Adipose tissue (tissue), 3 donors: ENCODE measurements at places on chromosomes 12 and 14. TPM values are rescaled to one million over a fixed set of nuclear protein-coding genes. Genes with fewer than 3 reads are reported as not detected.

Gene IL31
- not detected for polyA plus RNA-seq

Gene RAD9B
- polyA plus RNA-seq = 0.56 TPM

Gene CEBPE
- polyA plus RNA-seq = not detected

Gene GALNT16
- 4.7 TPM for polyA plus RNA-seq

Gene GNB3
- polyA plus RNA-seq = 1.7 TPM
